M059J (cell line): ENCODE measurements at places on chromosomes 6 and 20. TPM values are rescaled to one million over a fixed set of nuclear protein-coding genes. Genes with fewer than 3 reads are reported as not detected.

The TMEM217 gene
- 1.3 and 1.4 TPM in 2 replicates for total RNA-seq

The GNAS-AS1 gene
- 1.0 TPM in 1 of 2 replicates, not detected in the other for total RNA-seq

The ERVFRD-1 gene
- total RNA-seq: not detected in 2 replicates

The RSPH3 gene
- 3.4 and 9.6 TPM in 2 replicates for total RNA-seq

The SLC17A1 gene
- not detected in 2 replicates for total RNA-seq

The BEND6 gene
- total RNA-seq: 16.3 and 21.4 TPM in 2 replicates
